Dermis blood vessel endothelial cell (primary cell): ENCODE measurements at places on chromosomes 1 and 21. TPM values are rescaled to one million over a fixed set of nuclear protein-coding genes. Genes with fewer than 3 reads are reported as not detected.

DNA sequence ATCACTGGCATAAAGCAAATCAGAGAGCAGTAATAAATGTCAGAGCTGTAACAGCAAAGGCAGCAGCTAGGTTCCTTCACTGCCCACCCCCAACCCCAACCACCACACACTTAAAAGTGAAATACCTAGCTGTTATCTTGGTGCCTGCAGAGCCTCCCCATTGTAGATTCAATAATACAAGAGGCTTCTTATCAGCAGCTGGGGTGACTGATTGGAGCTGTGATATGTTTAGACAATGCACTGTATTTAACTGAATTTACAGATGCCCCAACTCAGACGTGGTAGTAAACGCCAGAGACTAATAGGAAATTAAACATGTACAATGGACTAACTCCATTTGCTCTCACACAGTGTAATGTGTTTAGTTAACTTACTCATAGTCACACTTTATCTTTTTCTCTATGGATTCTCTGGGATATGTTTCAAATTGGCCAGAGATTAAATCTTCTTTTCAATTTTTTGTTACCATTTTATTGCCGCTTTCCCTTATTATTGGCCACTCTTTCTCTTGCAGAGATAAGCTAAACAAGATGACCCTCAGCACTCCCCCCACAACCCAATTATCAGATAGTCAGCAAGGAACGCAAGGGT, 117.1 kb downstream of the ESRRG start:
- DNase-seq, result no peak

DNA sequence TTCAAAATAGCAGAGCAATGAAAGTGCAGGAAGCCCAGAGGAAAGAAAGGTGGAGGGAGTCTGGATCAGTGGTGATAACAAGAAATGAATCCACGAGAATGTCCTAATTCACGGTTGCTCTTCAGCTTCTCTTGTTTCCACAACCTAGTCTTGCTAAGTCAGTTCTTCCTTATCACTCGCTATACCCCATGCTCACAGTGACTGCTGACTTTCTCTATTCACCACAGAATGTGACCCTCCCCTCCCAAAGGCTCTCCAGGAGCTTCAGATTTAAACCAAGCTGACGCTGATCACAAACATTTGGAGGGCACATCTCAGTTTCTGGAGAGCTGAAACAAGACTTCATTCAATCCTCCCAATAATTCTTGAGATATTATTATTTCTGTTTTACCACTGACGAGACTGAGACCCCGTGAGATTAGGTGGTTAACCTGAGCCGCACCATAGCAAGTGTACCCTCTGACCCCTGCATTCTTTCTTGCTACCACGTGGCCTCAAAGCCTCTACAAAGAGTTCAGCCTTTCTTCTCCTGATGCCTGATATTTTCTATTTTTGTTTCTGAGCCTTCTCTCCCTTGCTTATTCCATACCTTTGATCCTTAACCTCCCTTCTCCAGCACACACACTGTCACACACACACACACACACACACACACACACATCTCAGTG, 10.7 kb upstream of the CCN1 start:
- DNase-seq, result no peak

DNA sequence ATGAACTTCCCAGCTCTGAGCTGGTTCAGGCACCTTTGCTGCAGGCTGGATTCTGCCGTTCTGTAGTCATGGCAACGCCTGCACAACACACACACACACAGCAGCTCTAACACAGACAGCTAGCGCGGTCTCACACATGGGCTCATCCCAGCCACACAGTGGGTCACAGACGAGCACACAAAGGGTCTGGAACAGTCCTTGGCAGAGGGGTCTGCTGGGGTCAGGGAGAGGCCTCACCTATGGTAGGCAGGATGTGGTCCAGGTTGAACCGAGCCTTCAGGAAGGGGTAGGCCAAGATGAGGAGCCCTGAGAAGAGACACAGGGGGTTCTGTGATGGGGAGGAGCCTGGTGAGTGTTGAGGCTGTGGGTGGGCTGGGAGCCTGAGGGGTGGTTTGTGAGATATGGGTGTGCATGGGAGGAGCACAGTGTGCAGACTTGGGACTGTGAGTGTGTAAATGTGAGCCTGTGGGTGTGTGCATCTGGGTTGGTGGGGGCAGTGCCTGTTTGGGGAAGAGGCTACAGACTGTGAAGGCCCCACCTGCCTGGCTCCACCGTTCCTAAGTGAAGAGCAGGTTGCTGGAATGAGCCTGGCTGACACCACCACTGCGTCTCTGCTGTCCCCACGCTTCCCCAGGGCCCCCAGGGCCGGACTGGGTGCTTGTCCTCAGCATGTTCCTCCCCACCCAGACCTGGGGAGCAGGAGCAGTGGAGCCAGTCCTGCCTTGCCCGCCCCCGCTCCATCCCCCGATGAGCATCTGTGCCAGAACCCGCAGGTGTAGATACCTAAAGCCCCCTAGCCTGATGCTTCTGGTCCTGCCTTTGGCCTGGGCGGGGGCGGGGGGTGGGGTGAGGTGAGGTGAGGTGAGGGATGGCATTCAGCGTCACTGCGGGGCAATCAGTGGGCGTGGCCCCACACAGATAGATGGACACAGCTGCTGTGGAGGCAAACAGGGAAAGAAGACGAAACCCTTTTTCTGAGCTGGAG, 1.5 kb downstream of the KNCN start:
- DNase-seq, result peak; percentile 47

DNA sequence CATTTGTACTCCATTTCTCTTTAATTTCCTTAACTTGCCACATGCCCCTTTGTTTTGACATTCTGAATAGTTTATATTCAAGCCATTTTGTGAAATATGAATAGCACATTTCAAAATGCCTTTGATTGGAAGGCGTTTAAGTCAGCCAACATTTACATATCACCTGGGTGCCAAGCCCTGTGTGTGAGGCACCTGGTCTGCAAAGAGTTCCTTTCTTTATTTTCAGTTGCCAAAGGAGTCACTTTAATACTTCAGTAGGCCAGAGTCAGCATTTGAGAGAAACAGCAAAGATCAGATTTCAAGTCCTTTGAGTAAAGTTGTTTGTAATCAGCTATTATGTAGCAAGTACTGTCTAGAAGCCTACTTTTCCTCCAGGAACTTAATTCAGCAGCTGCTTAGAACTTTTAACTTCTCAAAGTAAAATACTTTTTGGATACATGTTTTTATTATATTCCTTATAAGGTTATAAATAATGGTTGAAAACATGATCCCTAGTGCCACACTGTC, 70.8 kb downstream of the DTL start:
- DNase-seq, result no peak

- DNase-seq, result no peak
These were observed 94.1 kb downstream of the ACTL8 start for GRCh38 chr1:17849216-17849615.

TRIM17 gene
- total RNA-seq, result not detected in 2 replicates

- DNase-seq, result no peak
These were observed 14.6 kb upstream of the C1orf105 start for GRCh38 chr1:172405912-172406311.

SAMD13 gene
- total RNA-seq, result 1.0 and 1.5 TPM in 2 replicates

TMEM82 gene
- not detected in 2 replicates for total RNA-seq

KAZN gene
- 1.9 and 2.3 TPM in 2 replicates for total RNA-seq

OR2L2 gene
- total RNA-seq, result under 0.01 TPM in 1 of 2 replicates, not detected in the other

DNA sequence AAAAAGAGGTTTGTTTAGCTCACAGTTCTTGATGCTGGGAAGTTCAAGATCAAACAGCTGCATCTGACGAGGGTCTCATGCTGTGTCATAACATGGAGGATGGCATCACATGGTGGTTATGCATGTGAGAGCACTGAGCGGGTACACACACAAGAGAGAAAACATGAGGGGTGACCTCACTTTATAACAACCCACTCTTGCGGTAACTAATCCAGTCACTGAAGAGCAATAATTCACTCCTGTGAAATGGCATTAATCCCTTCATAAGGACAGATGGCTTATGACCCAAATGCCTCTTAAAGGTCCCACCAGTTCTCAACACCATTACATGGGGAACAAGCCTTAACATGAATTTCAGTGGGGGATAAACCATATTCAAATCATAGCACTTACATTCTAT, 23.2 kb upstream of the CHIT1 start:
- no peak for DNase-seq

DNA sequence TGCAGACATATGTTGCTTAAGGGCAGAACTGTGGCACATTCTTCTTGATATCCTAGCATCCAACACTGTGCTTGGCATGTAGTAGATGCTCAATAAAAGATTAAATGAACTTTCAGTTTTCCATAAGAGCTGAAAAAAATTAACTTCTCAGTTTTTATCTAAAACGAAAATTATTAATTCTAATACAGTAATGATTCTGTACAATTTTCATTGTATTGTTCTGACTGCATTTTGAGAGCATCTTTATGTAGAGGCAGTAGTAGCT, 46.6 kb downstream of the FGGY start:
- no peak for DNase-seq
